ENCODE measurements at places on chromosomes 4 and X. TPM values are rescaled to one million over a fixed set of nuclear protein-coding genes. Genes with fewer than 3 reads are reported as not detected.

TMEM129 gene
- 94.2 TPM for total RNA-seq

F8 gene
- total RNA-seq, result 0.03 TPM

TMPRSS11A gene
- not detected for total RNA-seq

TRPC5OS gene
- total RNA-seq, result not detected

LINC00632 gene
- not detected for total RNA-seq

DRD5 gene
- total RNA-seq, result not detected

RAB41 gene
- not detected for total RNA-seq

NFKB1 gene
- total RNA-seq, result 21.2 TPM

TMEM187 gene
- total RNA-seq, result 21.4 TPM

PARM1 gene
- 1.1 TPM for total RNA-seq

DNA sequence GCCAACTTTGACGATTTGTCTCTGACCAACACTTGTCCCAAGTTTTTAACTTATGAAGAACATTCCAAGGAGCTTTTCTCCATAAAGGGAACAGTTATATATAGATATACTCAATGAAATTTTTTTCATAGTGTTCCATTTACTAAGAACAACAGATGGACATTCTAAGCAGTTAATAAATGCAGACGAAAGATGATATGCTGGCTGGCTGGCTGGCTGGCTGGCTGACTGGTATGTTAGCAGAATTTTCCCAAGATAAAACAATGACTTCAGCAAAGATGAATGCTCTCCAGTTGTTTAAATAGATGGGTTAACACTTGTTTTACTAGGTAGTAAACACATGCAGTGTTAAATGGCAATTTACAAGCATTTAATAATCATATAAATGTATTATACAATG lies 62.2 kb downstream of the SPANXN3 start:
- DNase-seq, result no peak

GRCh38 chrX:29746326-29746725 lies 469.0 kb upstream of the MAGEB2 start:
- DNase-seq, result no peak

GRCh38 chr4:163568843-163569242 lies 74.4 kb downstream of the TMA16 start:
- no peak for DNase-seq

DNA sequence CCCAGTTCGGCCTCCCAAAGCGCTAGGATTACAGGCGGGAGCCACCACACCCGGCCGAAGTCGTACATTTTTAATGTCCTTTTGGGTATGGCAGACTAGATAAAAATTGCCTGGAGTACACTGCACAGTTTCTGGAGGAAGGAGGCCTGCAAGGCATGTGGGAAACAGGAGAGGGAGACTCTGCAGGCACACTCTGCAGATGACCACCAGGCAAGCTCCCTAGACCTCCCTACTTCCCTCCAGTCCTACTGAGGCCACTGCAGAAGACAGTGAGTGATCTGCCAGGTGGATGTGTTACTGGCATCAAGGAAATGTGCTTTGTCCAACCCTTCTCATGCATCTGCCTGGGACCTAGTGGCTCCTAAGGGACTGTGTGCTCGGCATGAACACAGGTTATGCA lies 11.4 kb downstream of the PDLIM3 start:
- no peak for DNase-seq

GRCh38 chrX:2888309-2888708 lies 40.8 kb downstream of the ARSD start:
- no peak for DNase-seq

DNA sequence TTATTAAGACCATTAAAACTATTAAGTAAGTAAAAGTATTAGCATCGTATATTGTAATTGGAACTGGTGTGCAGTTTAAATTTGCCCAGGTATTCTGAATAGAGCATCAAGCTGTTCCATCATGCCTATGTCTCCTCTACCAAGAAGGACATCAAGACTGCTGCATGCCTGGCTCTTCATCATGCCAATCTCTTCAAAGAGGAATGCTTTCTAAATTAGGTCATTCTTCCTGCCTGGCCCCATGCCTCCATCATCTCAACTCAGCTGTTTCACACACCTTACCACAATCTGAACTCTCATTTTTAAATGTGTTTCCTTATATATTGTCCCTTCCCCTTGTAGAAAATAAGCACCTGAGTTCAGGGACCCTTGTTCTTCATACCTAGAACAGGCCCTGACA lies 270.5 kb upstream of the PPARGC1A start:
- no peak for DNase-seq

GRCh38 chrX:16836371-16836770 lies 33.8 kb downstream of the RBBP7 start:
- DNase-seq, result peak; percentile 70

DNA sequence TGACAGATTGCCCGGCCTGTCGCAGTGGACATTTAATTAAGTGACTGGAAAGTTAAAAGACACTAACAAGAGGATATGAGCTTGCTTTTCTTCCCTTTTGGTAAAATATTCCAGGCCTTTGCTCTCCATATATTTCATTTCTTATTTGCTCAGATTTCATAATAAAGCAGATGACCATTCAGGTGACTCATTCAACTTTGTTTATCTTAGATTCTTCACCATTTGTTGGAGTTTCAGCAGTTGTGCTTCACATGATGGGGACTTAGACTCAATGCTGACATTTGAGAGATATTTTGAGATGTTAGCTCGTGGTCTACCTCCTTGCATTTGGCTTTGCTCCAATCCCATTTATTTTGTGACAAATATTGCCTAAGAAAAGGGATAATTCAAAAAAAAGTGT lies 312.2 kb downstream of the ARHGAP24 start:
- DNase-seq, result no peak

GRCh38 chr4:154222875-154223274 lies 268.7 kb downstream of the DCHS2 start:
- DNase-seq, result no peak

DNA sequence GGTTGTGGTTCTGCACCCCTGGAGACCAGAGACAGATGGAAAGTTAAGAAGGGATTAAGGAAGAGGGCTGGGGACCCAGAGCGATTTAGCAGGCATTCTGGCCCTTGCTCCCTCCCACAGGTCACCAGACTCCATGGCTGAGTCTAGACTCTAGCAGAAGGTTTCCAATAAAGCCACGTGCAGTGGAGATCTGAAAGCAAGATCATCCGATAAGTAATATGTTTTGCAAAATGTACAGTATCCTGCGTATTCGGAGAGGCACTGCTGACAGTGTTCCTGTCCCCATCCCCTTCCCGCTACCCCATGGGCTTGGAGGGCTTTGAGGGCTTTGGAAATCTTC lies 531 bp upstream of the GPRIN3 start:
- DNase-seq, result peak; percentile 22

Data from HT-29 (cell line).